ENCODE measurements at places on chromosomes 12 and 14.

DNA sequence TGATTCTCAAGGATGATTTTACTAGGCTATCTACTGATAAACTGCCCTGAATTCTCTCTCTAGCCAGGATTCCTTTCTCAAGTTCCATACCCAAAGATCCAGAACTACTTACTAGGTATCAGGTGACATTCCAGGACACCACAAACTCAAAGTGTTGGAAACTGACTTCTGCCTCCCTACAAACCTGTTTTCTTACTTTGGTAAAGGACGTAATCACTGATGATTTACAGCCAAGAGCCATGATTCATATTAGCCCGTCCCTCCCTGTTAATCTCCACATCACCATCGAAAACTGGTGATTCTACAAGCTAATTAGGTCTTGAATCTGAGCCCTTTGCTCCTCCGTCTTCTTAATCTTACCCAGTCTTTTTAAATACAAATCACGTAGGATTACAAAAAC lies 1.0 kb upstream of the ATG14 start:
- DNase-seq, result no peak

- no peak for DNase-seq
These were observed 111.9 kb downstream of the FOXN3 start for GRCh38 chr14:89304972-89305703.

GRCh38 chr12:51320695-51321320 lies 3.2 kb downstream of the BIN2 start:
- no peak for DNase-seq

GRCh38 chr12:130956009-130956408 lies 2.3 kb downstream of the ADGRD1 start:
- DNase-seq, result no peak

- DNase-seq, result no peak
These were observed 185.1 kb downstream of the ATXN7L3B start for GRCh38 chr12:74722709-74723108.

Data from effector memory CD8-positive, alpha-beta T cell (primary cell).